GM10248 (cell line): ENCODE measurements at places on chromosomes 5 and 9.

- DNase-seq: no peak
Measured at GRCh38 chr9:76893395-76893932, 12.4 kb downstream of the PRUNE2 start.

DNA sequence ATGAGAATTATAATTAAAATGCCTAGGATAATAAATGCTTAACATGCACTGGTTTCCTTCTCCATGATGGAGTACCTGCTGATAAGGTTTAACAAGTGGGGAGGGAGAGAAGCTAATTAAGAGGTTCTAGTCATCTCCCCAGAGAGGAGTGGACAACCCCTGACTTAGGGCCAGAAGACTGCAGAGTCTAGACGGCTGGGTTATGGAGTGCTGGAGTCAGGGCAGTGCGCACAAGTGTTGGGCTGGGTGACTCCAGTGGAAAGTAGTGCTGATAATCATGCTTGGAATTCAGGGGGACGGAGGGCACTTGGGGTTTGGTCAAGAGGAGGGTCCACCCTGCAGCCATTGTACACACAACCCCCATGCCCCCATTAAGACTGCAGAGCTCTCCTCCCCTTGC is 32.8 kb upstream of the TGFBI start:
- no peak for DNase-seq

- DNase-seq: no peak
Measured at GRCh38 chr5:38938424-38938823, 92.6 kb downstream of the OSMR start.

DNA sequence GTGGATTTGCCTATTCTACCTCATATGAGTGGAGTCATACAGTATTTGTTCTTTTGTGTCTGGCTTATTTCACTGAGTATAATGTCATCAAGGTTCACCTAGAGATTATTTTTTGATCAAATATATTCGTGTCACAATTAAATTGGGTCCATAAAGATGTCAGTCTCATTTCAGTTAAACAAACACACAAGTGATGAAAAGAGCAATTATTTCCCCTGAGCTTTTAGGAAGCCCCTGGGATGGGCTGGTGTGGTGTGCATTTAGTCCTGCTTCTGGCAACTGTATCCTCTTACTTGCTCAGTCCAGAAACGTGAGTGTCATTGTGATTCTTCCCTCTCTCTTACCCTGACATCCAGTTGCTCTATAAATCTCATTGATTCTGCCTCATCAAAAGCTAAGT is 52.8 kb upstream of the CARTPT start:
- DNase-seq: no peak

- DNase-seq: no peak
Measured at GRCh38 chr5:58454025-58454424, 5.9 kb downstream of the PLK2 start.

DNA sequence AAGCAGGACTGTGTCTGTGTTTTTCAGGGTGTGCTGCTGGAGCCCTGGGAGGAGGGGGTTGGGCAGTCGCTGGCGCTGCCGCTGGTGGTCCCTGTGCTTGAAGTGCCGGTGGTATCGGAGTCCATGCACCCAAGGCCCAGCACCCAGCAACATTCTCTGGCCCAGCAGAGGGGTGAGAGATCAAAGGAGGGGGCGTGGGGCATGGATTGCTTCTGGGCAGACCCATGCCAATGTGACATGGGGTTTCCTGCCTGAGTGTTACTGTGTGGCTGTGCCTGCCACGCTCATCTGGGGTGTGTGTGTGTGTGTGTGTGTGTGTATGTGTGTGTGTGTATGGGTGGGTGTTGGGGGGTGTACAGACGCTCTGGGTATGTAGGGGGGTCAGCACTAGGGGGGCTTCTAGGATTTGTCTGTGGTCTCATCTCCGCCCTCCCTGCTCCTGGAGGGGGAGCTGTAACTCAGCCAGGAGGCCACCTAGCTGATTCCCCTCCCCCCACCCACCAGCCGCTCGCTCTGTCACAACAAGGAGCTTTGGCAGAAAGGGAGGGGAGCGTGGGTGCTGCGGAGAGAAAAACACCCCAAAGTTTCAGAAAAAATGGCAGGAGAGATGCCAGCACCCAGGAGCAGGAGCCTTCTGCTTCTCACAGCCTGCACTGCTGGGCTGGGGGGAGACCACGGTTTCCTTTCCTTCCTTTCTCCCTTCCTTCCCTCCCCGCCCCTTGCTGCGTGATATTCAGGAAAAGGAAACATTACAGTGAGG is 35.9 kb upstream of the HSPA9 start:
- peak; percentile 42 for DNase-seq

DNA sequence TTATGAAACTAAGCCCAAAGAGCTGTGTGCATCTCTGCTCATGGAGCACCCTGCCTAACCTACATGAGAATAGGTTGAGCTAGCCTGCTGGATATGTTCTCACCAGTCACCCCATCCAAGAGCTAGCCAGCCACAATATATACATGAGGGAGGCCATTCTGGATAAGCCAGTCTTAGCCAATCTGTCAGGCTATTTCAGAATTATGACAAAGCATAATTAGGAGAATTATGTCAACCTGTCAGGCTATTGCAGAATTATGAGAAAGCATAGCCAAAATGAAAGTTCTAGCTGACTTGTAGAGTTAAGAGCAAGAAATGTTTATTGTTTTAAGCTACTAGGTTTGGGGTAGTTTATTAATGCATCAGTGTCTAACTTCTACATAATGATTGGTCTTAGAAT is 189.8 kb downstream of the WDR70 start:
- DNase-seq: no peak

DNA sequence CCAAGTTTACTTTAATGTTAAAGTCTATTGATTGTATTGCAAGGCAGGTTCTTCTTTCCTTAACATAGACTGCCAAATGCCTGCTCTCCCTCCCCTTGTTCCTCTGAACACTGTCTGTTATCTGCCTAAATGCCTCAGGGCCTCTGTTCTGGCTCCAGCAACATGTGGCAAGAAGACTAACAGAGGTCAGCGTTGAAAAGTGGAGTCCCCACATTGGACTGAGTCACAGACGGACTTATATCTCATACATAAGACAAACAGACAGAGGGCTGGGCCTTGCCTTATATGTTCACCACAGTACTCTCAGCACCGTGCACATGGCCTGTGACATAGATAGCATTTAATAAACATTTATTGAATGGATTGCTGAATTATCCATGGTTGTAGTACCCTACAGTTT is 91.4 kb downstream of the TSSK1B start:
- no peak for DNase-seq

GRCh38 chr5:129691220-129691619 is 56.7 kb upstream of the MINAR2 start:
- DNase-seq: no peak

DNA sequence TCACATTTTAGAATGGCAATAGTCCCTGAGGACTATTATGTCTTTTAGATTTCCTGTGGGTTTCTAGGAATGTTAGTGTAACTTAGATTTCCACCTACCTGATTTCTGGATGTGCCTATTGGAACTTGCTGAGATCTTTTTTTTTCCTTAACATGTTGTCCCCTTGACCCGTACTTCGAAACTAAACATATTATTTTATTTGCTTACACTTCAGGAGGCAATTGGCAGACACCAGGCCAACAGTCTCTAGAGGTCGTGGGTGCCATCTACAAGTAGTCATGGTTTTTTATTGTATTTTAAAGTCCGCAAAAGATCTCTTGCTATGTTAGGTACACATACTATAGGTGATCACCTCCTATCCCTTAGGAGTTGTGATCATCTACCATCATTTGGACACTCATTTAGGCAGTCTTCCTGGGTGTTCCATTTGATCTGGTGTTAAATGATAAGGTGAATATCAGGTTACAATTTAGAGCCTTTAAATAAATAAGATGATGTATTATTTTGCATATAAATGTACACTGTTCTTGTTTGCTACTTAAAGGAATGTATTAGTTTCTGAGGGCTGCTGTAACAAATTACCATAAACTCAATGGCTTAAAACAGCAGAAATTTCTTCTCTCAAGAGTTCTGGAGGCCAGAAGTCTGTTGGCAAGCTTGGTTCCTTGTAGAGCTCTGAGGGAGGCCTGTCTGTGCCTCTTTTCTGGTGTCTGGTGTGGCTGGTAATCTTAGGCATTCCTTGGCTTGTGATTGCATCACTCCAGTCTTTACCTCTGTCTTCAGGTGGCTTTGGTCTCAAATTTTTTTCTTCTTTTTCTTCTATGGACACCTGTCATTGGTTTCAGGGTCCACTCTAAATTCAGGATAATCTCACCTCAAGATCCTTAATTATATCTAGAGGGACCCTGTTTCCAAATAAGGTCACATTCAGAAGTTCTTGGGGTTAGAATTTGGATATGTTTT is 64.8 kb downstream of the ZCCHC7 start:
- DNase-seq: no peak

DNA sequence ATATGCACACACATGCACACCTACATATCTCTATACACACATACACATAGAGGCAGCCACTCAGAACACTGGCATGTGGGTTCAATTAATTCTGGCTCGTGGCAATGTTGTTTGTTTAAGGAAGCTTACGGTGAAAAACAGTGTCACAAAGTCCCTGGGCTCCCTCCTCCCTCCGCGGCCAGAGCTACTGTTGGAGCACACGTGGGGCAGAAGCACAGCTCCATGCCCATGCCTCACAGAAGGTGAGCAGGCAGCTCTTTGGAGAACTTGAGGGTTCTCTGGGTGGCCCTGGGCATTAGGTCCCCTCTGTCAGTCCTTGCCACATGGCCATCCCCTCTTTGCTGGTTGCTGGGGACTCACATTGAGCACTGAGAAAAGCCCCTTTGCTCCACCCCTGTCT is 107.5 kb downstream of the GADD45G start:
- no peak for DNase-seq

DNA sequence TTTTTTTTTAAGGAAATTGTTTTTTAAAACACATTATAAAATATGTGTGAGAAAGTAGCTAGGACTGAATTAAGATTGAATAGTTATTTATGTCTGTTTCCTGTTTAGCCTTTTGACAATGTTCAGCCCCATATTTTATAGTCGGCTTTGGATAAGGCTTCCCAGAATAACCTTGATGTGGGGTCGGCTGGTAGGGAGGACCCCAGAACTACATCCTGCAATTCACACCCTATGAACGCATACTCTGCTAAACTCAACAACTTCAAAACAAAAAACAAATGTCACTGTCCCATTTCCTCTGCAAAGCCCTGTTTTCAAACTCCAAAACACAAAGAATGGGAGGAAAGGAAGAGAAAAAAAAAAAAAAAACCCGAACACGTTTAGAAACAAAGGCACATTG is 63.1 kb downstream of the ARL15 start:
- no peak for DNase-seq

- DNase-seq: no peak
Measured at GRCh38 chr5:158126442-158127405, 267.8 kb upstream of the CLINT1 start.

DNA sequence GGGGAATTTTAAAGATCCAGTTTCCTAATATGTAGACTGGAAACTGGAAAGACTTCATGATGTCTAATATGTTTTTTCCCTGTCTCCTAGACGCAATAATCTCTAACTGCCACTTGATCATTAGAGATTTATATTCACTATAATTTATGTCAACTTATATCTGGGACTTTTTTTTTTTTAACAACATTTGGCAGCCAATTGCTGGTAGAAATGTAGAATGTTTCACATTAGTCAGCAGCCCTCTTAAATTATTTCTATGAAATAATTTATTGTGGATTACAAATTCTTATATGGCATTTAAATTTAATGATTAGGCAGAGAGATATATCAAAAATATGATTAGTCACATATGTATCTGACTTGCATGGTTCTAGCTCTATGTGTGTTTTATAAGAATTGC is 48.2 kb downstream of the TMEM174 start:
- no peak for DNase-seq

GRCh38 chr5:14357441-14357840 is 214.3 kb downstream of the TRIO start:
- no peak for DNase-seq

DNA sequence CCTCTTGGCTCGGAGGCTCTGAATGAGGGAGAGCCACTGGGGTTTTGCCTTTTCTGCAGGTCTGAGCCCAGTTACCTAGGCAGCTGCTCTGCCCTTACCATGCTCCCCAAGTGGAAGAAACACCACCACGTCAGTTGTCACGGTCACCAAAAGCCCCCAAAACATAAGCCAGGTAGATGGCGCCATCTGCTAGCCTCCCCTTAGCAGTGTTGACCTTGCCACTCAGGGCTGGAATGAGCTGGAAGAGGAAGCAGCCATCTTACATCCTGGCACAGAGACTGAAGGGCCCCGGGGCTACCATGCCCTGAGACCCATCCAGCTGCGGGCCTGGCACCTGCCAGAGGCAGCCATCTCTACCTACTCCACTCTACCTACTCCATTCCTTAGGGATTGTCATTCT is 7.4 kb downstream of the ZER1 start:
- DNase-seq: no peak

DNA sequence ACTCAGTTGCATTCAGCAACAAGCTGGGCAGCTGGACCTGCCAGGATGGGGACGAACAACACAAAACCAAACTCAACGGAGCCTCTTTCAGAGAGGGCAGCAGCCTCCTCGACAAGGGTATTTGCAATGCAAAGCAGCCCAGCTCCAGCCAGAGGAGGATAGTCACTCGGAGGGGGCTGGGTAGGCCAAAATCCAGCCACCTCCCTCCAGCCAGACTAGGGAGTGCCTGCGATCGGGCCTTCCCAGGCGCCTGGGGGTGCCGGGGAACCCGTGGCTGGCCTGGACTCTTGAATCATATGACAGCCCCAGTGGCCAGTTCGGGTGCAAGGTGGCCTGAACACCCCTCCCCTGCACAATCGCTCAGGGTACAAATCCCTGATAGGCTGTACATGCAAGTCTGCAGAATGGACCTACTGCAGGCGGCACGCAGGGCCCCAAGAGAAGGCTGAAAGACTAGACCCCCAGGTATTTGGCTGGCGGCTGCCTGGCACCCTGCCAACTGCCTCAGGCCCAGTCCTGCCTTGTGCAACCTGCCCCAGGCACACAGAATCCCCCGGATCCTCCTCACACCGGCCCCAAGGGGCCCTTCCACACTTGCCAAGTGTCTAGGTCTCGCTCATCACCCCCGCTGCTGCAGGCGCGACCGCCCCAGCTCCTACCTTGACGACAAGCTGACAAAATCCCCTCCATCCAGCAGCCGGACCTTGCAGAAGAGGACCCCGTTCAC is 1.3 kb downstream of the EEIG1 start:
- peak; percentile 67 for DNase-seq

DNA sequence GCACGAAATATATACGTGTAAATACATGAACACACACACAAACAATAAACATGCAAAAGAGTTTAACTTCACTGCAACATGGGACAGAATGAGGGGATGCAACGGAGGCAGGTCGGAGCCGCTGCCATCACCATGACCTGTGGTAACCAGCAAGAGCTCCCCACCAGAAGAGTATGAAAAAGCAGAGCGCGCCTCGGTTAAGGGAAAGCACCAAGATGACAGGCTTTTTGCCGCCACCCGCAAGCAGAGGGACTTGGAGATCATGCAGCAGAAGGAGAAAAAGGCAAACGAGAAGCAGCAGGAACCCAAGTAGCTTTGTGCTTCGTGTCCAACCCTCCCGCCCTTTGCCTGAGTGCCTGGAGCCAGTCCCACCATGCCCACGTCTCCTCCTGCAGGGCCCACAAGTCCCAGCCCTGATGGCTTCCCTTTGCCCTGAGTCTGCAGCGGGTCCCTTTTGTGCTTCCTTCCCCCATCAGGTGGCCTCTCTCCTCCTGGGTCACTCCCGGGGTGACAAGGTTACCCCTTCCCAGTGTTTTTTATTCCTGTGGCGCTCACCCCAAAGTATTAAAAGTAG is 13.8 kb downstream of the WHRN start:
- DNase-seq: no peak
